ENCODE measurements at places on chromosomes 5 and 9.
A peak's percentile ranks its signal among the peaks of the same experiment; 100 is the strongest.

DNA sequence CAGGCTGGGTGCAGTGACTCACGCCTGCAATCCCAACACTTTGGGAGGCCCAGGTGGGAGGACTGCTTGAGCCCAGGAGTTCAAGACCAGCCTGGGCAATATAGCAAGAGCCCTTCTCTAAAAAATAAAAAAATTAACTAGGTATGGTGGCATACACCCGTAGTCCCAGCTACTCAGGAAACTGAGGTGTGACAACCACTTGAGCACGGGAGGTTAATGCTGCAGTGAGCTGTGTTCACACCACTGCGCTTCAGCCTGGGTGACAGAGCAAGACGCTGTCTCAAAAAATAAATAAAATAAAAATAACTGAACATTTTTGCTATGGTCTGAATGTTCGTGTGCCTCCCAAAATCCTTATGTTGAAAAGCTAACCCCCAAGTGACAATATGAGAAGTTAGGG, 24.5 kb downstream of the AGTPBP1 start:
- no peak for DNase-seq

GRCh38 chr5:164220522-164220921, 715.1 kb downstream of the MAT2B start:
- no peak for DNase-seq

DNA sequence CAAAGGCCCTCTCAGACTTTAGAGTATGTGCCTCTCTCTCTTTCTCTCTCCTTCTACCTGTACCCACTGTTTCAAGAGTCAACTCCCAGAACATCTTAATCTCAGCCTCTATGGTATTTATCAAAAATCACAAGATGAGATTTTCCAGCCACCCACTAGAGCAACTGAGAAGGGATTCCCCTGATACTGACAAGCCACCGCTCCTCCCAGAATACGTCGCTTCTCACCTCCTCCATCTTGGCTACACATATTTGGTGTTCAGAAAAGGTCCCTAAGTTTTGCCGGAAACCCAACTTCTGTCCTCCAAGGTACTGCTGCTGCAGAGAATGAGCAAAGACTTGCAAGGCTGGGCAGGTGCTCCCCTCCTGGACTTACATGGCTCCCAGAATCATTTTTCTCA, 6.1 kb downstream of the GARIN3 start:
- no peak for DNase-seq

- peak; percentile 21 for DNase-seq
Measured at GRCh38 chr9:19232823-19233194, 2.3 kb downstream of the DENND4C start.

DNA sequence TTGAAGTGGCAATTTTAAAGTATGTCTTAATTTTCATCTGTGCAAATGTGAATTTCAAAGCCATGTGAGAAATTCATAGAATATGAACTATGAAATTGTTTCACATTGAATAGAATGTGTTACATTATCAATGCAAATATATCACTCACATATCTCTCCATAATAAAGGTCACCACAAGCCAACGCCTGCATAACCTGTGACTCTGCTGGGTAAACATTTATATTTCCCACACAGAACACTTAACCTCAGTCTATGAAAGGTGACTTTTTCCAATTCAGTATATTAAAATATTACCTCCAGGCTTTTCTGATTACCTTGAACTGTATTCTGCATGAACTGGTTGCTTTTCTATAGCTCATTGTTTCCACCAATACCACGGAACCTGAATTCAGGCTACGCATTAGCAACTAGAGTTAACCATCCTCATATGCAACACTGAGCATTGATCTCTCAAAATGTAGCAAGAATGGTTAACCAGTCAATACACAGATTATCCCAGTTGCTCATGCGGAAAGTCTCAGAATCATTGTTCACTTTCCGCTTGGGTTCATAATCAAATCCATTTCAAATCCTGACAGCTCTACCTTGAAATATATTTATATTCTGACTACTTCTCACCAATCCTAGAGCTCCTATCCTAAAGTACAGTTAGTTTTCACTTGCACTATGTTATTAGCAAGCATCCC, 126.6 kb upstream of the TYRP1 start:
- DNase-seq = no peak
